ENCODE measurements at places on chromosomes 7 and 10. TPM values are rescaled to one million over a fixed set of nuclear protein-coding genes. Genes with fewer than 3 reads are reported as not detected.

CYP3A7 gene
- 17.5 TPM for total RNA-seq

FFAR4 gene
- total RNA-seq = 0.25 TPM

PLEKHA8 gene
- total RNA-seq = 4.3 TPM

NPVF gene
- not detected for total RNA-seq

CFTR gene
- total RNA-seq = 1.1 TPM

FXYD4 gene
- not detected for total RNA-seq

NAT16 gene
- not detected for total RNA-seq

OR2A12 gene
- total RNA-seq = not detected

TAS2R60 gene
- 0.38 TPM for total RNA-seq

PLCE1 gene
- total RNA-seq = 0.28 TPM

CRTAC1 gene
- 0.28 TPM for total RNA-seq

PRF1 gene
- total RNA-seq = 1.1 TPM

- no peak for DNase-seq
Observed at GRCh38 chr7:50310956-50311355, 6.4 kb downstream of the IKZF1 start.

DNA sequence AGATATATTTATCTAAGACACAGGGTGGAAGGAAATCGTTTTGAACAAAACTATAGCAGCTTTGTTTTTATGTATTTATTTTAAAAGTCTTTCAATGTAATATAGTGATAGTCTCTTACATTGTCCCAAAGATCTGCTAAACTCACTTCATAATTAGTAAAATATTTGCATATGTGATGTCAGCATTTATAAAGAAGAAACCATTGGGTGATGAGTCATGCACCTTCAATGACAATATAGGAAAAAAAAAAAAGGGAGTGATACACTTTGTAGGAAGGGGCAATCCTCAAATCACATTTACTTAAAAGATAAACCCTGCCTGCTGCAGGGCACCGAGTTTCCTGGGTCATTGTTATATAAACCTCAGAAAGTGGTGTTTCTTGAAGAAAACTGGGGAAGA is 112.4 kb upstream of the SEMA3C start:
- DNase-seq = no peak

DNA sequence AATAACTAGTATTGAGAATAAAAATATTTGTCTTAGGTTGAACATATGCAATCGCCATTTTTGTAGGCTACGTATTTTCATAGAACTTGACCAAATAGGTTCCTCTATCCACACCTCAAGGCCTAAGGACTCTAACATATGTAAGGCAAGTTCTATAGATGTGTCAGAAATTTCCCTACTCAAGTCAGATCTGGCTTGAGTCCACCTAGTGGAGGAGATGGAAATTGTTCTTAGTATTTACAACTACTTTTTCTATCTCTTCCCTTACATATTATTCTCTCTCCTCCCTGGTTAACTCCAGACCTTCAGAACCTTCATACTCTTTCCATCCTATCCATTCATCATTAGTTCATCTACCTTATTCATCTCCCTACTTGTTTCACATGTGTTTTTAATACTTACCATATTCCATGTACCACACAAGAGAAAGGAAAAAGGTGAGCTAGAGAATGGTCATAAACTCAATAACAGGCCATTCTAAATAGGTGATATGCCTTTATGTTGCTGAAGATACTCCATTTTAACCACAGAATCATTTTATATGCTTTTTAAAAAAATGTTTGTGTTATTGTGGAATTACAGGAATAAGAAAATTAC is 174.5 kb upstream of the HDAC9 start:
- DNase-seq = no peak

GRCh38 chr7:54629771-54630170 is 87.6 kb downstream of the VSTM2A start:
- no peak for DNase-seq

DNA sequence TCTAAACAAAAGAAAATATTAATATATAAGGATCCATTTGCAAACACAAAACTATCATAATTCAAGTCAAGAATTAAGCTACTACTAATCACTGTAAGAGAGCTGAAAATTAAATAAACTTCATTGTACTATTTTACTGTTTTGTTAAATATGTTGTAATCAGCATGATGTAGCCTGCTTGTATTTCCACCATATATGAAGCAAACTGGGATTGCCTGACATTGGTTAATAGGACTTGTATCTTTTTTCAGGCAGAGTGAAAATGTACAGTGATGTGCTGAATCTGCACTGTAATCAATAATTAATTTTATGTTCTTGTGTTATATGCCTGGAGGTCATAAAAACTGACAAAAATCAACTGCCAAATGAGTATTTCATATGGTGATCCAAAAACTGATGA is 25.4 kb downstream of the TRDMT1 start:
- no peak for DNase-seq

GRCh38 chr10:118173296-118173695 is 126.6 kb upstream of the RAB11FIP2 start:
- no peak for DNase-seq

- peak; percentile 80 for DNase-seq
Observed at GRCh38 chr10:103685880-103686669, 169.3 kb downstream of the SH3PXD2A start.

DNA sequence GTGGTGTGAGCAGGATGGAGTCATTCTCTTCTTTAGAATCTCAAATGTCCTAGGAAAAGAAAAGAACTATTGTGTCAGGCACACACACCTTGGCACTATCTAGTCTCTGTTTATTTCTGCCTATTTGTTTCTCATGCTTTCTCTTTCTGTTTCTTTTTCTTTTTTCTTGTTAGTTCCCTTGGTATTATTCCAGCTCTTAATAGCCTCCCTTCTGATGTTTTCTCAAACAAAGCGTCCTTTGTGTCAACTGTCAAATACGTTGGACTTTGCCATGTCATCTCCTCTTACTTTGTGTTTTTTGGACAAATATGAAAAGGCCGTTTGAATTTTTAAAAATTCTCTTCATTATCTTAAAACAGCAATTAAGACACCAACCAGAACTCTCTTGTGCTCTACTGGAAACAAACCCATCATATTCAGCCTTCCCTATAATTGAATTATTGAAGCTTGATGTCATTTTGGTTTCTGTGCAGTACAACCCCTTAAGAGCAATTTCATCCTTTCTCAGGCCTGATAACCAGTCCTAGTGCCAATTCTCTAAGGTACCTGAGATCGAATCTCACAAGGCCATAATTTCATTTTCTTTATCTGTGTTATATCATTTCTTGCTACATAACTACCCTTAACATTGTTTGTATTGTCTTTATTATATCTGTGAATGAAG is 497.8 kb upstream of the NRP1 start:
- no peak for DNase-seq

GRCh38 chr10:131983780-131984179 is 2.1 kb upstream of the BNIP3 start:
- DNase-seq = no peak

DNA sequence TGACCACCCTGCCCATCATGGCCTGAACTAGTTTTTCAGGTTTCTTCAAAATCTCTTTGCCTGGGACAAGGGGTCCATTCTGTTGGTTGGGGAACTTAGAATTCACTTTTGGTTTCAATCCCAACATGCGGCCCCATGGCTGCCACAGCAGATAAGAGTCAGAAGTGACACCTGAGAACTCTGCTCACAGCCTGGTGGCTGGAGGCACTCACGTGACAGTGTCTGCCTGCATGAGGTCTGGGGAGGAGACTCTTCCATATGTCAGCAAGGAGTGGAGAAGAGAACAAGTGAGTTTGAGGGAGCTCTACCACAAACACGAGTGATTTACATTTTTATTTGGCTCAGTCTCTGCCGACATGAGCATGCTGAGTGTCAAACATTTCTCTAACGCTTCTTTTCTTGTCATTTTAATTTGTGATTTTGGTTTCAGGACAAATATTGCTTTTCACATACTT is 370.4 kb downstream of the TNS3 start:
- no peak for DNase-seq

DNA sequence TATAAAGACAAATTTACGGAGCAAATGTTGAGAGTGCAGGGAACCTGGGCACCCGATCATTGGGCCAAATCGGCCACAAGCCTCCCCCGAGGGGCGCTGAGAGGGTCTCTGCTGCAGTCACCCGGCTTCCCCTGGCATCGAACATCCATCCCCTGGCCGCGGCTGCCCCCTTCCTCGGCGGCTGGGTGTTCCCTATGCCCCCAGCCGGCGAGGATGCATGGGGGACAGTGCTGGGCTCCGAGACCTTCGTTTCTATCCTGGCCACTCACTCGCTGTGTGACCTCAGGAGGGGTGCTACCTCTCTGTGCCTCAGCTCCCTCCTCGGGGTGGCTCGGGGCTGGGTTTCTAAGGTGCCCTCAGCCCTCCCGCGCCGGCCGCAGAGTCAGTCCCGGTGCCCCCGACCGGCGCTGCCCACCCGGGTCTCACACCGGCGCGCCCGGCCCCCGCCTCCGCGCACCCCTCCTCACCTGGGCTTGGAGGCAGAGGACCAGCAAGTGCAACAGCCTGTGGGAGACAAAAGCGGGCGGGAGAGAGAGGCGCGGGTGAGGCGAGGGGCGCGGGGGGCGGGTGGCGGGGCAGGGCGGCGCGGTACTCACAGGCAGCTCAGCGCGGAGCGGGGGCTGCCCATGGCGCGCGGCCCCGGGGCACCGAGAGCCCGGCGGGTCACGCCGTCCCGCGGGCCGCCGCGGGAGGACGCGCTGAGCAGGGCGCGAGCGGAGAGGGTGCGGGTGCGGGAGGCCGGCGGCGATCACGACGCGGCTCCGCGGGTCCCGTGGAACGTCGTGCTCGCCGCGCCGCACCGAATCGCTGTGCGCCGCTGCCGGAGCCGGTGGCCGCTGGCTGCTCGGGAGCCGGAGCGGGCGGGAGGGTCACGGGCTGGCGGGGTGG is at the start of gene FGF8:
Gene FGF8 (minus strand): TSS at position 842 of the 888 bp plus-strand sequence. CDS start 214 bp downstream, at position 628.
- no peak for DNase-seq

- DNase-seq = no peak
Observed at GRCh38 chr10:78351809-78352208, 318.1 kb downstream of the RPS24 start.

DNA sequence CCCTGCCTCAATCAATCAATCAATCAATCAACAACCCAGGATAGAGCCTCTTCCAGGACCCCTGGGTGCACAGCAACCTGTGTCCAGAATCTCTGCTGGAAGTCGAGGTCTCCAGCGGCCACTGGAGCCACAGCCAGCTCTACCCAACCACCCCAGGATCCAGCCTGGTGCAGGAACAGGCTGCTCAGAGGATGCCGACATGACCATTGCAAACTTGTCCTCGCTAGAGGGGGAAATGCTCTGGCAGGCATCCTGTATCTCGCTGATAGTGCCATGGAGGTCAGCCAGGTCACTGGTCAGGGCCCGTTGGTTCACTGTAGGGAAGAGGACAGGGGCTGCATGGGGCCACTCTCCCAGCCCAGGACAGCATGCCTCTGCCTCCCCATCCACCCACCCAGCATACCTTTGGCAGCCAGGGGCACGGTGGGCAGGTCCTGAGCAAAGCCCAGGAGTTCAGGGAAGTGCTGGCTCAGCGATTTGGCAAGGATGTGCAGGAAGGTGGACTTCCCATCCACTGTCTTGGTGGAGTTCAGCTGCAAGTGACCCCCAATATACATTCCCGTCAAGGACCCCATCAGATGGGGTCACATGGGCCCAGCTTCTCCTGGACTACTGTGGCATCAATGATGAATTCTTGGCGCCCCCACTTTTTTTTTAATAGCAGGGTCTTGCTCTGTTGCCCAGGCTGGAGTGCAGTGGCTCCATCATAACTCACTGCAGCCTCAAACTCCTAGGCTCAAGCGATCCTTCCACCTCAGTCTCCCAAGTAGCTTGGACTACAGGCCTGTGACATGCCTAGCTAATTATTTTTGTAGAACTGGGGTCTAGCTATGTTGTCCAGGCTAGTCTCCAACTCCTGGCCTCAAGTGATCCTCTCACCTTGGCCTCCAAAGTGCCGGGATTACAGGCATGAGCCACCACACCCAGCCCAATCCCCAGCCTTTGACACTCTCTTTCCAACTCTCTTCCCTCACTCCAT is 49.4 kb downstream of the GRID2IP start:
- DNase-seq = no peak

- no peak for DNase-seq
Observed at GRCh38 chr10:117967149-117967650, 79.5 kb downstream of the RAB11FIP2 start.

- DNase-seq = no peak
Observed at GRCh38 chr7:4561795-4562194, 120.3 kb upstream of the FOXK1 start.

DNA sequence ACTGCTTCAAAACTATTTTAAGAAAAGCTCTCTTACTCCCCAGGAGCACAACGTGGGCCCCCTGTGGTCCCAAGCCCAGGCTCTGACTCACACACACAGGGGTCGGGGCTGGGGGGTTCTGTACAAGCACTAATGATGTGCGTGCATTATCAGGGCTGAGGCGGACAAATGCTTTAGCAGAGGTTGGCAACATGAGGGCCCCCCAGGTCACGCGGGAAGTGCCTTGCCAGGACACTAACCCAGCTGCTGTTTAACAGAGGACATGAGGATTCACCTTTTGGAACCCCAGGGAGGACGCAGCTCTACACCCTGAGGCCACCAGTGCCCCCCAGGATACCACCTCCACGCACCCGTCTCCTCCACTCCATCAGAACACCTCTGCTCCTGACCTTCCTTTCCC is 342.8 kb downstream of the DNAJB6 start:
- DNase-seq = no peak

DNA sequence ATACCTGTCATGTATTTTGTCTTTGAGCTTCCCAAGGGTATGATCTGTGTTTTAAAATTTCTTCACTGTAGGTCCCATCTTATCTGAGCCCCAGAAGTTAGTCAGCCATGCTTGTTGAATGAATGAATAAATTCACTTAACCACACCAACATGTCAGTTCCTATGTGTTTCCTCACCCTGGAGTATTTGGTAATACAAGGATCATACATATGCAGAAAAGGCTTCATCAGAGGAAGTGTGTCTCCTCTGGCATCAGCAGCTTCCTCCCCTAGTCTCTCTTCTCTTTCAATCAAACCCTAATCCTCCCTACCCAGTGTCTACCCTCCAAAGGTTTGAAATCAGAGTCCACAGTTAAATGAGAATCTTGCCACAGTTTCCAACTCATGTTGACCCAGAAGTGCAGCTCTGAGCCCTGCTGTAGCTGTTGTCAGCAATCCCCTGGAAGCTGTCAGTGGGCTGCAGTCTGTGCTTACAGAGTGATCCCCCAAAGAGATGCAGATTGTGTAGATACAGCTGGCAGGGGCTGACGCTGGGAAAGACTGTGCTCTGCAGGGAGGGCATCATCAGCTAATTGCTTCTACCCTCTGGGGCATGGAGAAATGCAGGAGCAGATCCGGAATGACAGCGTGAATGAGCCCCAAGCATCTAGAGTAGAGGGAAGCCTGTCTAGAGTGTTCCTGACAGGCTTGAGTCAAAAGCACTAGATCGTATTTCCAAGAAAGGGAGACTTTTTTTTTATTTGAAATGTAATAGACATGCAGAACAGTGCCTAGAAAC is 105.0 kb upstream of the WDR11 start:
- no peak for DNase-seq

DNA sequence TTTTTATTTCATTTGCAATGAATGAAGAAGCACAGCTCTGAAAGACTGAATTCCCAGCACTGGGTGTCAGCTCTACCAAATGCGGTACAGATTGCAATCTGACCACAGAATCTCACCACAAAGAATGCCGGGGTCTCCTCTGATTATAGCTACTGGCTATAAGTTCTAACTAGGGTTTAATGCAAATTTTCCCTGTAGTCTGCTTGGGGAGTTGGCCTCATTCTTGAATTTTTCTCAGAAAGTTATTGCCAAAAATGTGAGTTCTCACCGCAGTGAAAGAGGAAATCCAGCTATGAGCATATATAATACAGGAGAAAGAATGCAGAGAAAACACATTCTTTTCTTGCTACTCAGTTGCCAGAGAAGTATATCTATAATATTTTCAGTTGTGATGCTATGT is 1255.7 kb upstream of the LRRTM3 start:
- no peak for DNase-seq

- no peak for DNase-seq
Observed at GRCh38 chr7:123718773-123719172, 30.0 kb downstream of the WASL start.

- no peak for DNase-seq
Observed at GRCh38 chr7:18558503-18558902, 63.0 kb downstream of the HDAC9 start.

All from left lobe of liver (tissue), 2 donors.